ENCODE measurements at places on chromosomes 4 and X. TPM values are rescaled to one million over a fixed set of nuclear protein-coding genes. Genes with fewer than 3 reads are reported as not detected.

Gene AMELX
- not detected for total RNA-seq

Gene CENPI
- total RNA-seq: 30.2 TPM

Gene HSFX4
- total RNA-seq: not detected

Gene CT83
- total RNA-seq: not detected
